ENCODE measurements at places on chromosomes 11 and 22. TPM values are rescaled to one million over a fixed set of nuclear protein-coding genes. Genes with fewer than 3 reads are reported as not detected.

Gene BCO2
- total RNA-seq = 0.46 TPM

Gene PTPN5
- total RNA-seq = not detected

Gene IFITM10
- total RNA-seq = 1.1 TPM

DNA sequence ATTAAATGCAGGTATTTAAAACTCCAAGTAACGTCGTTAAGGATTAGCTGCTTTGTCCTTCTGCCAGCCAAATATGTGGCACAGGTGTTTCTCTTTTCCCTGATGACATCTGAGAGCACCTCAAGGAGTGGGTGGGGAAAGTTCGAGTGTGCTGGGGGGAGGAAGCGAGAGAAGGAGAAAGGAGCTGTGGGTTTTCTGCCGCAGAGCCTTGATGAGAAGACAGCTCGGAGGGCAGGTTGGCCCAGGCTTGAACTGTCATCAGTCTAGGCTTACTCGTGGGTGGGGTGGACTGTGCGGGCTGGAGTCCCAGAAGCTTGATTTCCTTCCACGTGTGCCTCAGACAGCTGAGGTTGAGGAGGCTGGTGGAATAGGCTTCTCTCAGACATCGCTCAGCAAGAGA is 15.2 kb upstream of the SORL1-AS1 start:
- peak; percentile 83 for DNase-seq

GRCh38 chr11:70862093-70862492 is 390.3 kb downstream of the SHANK2 start:
- DNase-seq = no peak

GRCh38 chr22:45612451-45612901 is 59.2 kb upstream of the ATXN10 start:
- DNase-seq = no peak

- DNase-seq = no peak
These were observed 760.6 kb downstream of the OPCML start for GRCh38 chr11:132771746-132772145.

- DNase-seq = no peak
These were observed 40.1 kb downstream of the TRIM29 start for GRCh38 chr11:120097721-120098385.

DNA sequence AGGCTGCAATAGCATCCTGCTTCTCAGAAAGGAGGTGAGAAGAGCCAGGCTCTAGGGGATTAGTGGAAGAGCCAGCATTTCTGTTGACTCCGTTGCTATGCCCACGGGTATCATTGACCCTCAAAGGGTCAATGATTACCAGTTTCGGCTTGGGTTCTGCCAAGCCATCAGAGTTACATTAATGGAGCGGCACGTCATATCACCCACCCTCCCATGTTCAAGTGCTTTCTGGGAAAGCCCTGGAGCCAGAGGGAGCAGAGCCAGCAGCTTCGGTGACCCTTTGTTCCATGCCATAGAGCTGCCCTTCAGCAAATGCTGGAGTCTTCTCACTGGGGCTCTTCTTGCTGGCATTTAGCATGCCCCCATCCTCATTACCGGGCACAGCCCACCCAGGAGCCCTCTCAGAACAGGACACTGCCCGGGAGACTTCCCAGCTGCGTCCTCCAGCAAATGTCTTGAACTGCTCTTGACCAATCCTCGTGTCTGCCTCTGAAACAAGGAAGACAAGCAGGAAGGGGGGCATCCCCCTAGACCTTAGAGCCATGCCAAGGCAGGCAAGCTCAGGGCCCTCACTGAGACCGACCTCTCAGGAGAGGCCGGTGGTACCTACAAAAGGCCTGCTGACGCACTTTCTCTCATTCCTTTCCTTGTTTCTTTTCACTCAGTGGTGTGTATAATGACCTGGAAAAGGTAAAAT is 14.6 kb downstream of the KCNJ1 start:
- no peak for DNase-seq

GRCh38 chr22:16562711-16563554 is 29.7 kb downstream of the CCT8L2 start:
- DNase-seq = no peak

DNA sequence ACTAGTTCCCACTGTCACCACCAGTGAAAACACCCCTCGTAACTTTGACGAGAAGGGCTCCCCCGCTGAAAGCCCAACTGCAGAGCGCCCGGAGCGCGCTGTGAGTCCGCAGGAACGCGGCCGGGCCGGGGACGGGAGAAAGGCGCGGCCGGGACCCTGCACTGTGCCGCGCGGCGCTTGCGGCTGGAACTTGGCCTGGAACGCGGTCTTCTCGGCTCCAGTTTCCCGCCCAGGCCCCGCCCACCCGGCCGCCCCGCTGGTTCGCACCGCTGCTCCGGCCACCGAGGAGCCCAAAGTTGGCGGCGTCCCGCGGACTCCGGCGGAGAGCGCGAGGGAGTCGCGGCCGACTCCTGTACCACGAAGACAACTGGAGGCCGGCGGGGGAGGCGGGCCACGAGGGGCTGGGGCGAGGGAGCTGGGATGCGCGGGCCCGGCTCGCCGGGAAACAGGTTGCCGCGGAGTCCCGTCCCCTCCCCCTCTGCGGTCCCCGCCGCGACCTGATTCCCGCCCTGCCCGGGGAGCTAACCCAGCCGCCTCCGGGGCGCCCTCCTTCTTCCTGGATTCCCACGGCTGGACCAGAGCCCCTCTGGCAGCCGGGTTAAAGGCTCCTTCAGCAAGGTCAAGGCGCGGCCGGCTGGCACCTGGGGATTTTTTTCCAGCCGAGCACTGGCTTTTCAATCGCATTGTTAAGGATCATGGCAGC is 3.4 kb downstream of the TENM4 start:
- DNase-seq = no peak

All from CD8-positive, alpha-beta T cell (primary cell).